Breast epithelium (tissue), 4 donors: ENCODE measurements at places on chromosomes 4 and X. TPM values are rescaled to one million over a fixed set of nuclear protein-coding genes. Genes with fewer than 3 reads are reported as not detected.

DNA sequence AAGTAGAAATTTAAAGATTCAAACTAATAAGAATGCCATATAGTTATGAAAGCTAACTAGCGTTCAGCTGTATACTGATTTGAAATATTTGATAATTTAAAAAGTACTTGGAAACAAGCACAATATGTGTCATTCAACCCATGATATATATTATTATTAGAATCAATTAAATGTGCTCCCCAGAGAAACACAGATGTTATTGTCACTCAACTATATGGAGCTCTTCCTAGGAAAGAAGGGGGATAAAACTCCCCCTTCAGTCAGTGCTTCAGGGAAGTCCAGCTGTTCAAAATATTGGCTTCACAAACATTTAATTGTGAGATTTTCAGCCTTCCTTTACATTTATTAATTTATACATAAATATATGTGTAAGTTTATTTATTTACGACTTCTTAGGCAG lies 135.9 kb downstream of the SLC4A4 start:
- H3K27ac ChIP-seq = no peak overlapping the region
- H3K4me3 ChIP-seq = no peak overlapping the region
- no peaks in the 10 kb centered on the region for H3K36me3 ChIP-seq
- H3K27me3 ChIP-seq = no peaks in the 10 kb centered on the region
- DNase-seq = no peak

Gene SERTM2
- not detected for total RNA-seq

Gene GPR78
- total RNA-seq = 0.33 TPM

Gene RRH
- total RNA-seq = 0.66 TPM

GRCh38 chrX:332496-332860 lies 13.9 kb upstream of the GTPBP6 start:
- no peaks in the 10 kb centered on the region for H3K36me3 ChIP-seq
- no peak overlapping the region for H3K27ac ChIP-seq
- H3K4me1 ChIP-seq = no peaks in the 10 kb centered on the region

Gene CXCL6
- total RNA-seq = 2.9 TPM

Gene RBMXL3
- not detected for total RNA-seq

- no peak for DNase-seq
- no peak overlapping the region for H3K4me3 ChIP-seq
- H3K36me3 ChIP-seq = no peaks in the 10 kb centered on the region
- no peak overlapping the region for H3K27ac ChIP-seq
- no peaks in the 10 kb centered on the region for H3K4me1 ChIP-seq
These were observed 514.3 kb downstream of the PCDH7 start for GRCh38 chr4:31234494-31234893.

- no peaks in the 10 kb centered on the region for H3K36me3 ChIP-seq
- no peak for DNase-seq
- no peak overlapping the region for H3K4me3 ChIP-seq
- H3K27ac ChIP-seq = no peak overlapping the region
These were observed 105.7 kb upstream of the PDLIM3 start for GRCh38 chr4:185640811-185641675.

- no peak for DNase-seq
- H3K4me1 ChIP-seq = no peaks in the 10 kb centered on the region
- no peaks in the 10 kb centered on the region for H3K27me3 ChIP-seq
- H3K27ac ChIP-seq = no peak overlapping the region
These were observed 454.5 kb upstream of the PCDH7 start for GRCh38 chr4:30265716-30266115.

Gene SHROOM4
- 6.9 TPM for total RNA-seq

Gene FAM133A
- total RNA-seq = not detected

GRCh38 chrX:115978068-115978467 lies 192.5 kb upstream of the AGTR2 start:
- no peaks in the 10 kb centered on the region for H3K36me3 ChIP-seq
- H3K27me3 ChIP-seq = no peaks in the 10 kb centered on the region
- no peak for DNase-seq
- H3K27ac ChIP-seq = no peak overlapping the region
- no peaks in the 10 kb centered on the region for H3K4me1 ChIP-seq
- no peak overlapping the region for H3K4me3 ChIP-seq

DNA sequence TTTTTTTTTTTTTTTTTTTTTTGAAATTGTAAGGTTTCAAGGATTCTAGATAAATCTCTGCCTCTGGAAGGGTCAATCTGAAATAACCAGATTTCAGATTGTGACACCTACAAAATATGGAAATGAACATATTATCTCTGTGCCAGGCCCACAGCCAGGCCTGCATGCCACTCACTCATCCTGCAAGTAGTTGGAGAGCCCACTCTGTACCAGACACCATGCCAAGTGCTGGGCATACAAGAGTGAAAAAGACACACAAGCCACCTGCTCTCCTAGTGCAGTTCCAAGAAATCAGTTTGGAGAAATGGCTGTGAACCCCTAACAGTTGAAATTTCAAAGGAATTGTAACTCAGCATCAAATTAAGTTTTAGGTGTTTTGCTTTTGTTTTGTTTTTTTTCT lies 145.9 kb upstream of the NOCT start:
- H3K4me1 ChIP-seq = no peaks in the 10 kb centered on the region
- no peaks in the 10 kb centered on the region for H3K27me3 ChIP-seq

GRCh38 chrX:72038868-72039267 lies 92.8 kb downstream of the RTL5 start:
- H3K27ac ChIP-seq = no peak overlapping the region
- H3K36me3 ChIP-seq = no peaks in the 10 kb centered on the region
- H3K4me1 ChIP-seq = no peaks in the 10 kb centered on the region
- no peak for DNase-seq
- peaks cover 41% of the 10 kb centered on the region for H3K27me3 ChIP-seq
- H3K4me3 ChIP-seq = no peak overlapping the region

DNA sequence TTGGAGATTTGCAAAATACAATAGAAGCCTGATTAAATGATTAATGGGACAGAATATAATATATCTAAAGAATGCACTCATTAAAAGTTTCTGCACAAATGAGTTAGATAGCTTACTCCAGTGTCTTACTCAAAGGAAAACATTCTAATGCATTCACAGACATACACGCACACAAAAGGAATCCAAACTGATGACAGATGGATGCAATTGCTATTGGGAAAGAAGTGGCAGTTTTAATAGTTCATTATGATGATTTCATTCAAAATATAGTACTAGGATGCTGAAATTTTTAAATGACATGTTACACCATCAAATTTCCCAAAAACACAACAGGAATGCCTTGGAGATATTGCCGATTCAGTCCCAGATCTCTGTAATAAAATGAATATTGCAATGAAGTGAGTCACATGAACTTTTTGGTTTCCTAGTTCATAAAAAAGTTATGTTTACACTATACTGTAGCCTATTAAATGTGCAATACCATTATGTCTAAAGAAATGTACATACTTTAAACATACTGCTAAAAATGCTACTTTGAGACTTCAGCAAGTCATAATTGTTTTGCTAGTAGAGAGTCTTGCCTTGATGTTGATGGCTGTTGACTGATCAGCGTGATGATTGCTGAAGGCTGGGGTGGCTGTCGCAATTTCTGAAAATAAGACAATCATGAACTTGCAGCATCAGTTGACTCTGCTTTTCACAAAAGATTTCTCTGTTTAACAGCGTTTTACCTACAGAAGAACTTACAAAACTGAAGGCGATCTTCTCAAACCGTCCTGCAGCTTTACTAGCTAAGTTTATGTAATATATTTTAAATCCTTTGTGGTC lies 45.6 kb downstream of the BBS12 start:
- no peak for DNase-seq
- H3K36me3 ChIP-seq = no peaks in the 10 kb centered on the region
- H3K4me3 ChIP-seq = no peak overlapping the region
- H3K27me3 ChIP-seq = no peaks in the 10 kb centered on the region

DNA sequence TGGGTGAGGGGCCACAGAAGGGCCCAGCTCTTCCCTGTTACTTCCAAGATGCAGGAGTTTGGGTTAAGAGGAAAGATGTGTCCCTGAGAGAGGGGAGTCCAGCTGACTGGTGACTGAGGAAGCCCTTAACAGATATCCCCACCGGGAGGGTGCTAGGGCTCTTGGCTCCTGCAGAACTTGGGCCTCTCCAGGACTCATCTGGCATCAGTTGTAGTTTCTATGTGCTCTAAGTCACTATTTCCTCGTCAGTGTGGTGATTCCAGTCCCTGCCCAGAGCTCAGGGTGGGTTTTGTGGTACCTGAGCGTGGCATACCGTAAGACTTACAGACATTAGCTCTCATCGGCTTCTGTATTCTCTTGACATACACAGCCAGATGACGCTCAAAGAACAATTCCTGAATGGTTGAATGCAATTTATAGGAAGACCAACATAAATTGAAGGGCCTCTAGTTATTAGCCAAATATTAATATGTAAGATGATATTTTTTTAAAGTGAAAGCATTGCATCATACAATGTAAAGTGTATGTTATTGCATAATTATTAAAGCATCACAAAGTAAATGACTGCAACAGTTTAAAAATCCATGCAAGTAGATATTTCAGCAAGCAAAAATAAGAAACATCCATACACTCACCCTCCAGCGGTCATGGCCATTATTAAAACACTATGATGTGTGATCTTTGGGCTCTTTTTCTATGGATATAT lies 195.5 kb downstream of the PTTG2 start:
- peaks cover 4% of the 10 kb centered on the region for H3K4me1 ChIP-seq
- DNase-seq = no peak
- no peaks in the 10 kb centered on the region for H3K27me3 ChIP-seq
- H3K27ac ChIP-seq = peak overlapping the region; percentile 62
- H3K4me3 ChIP-seq = no peak overlapping the region

Gene STBD1
- total RNA-seq = 8.8 TPM

Gene ADH7
- total RNA-seq = not detected

DNA sequence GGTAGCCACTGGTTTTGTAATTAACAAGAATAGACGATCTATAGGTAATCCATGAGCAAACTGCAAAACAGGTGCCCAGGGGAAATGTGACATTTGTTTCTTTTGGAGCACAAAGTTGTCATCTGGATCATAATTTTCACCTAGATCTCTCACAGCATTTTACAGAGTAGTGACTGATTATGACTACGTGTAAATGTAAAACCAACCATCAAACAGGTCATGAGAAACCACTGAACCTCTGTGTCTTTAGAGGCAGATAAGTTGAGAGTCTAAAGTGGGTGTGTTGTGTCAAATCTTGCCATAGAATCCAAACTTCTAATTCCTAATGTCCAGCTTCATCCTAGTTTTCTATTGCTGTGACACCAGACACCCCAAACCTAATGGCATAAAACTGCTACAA lies 648.1 kb downstream of the MID1IP1 start:
- H3K27me3 ChIP-seq = no peaks in the 10 kb centered on the region
- no peak overlapping the region for H3K4me3 ChIP-seq
- H3K27ac ChIP-seq = no peak overlapping the region
- DNase-seq = no peak
- H3K4me1 ChIP-seq = no peaks in the 10 kb centered on the region
- no peaks in the 10 kb centered on the region for H3K36me3 ChIP-seq

- H3K27me3 ChIP-seq = no peaks in the 10 kb centered on the region
- no peaks in the 10 kb centered on the region for H3K4me1 ChIP-seq
- no peak overlapping the region for H3K4me3 ChIP-seq
- DNase-seq = no peak
- no peak overlapping the region for H3K27ac ChIP-seq
- H3K36me3 ChIP-seq = no peaks in the 10 kb centered on the region
These were observed 184.1 kb downstream of the IL1RAPL2 start for GRCh38 chrX:104749951-104750610.

Gene GLRA2
- not detected for total RNA-seq

DNA sequence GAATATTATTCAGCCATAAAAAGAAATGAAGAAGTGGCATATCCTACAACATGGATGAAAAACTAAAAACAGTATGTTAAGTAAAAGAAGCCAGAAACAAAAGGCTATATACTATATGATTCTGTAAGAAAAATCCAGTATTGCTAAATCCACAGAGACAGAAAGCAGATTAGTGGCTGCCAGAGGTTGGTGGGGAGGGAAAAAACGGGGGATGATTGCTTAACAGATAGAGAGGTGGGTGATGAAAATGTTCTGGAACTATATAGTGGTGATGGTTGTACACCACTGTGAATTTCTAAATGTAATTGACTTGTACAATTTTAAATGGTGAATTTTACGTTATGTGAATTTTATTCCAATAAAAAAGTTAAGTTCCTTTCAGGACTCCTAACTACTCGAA lies 157.6 kb upstream of the SH3RF1 start:
- no peak overlapping the region for H3K27ac ChIP-seq
- H3K4me1 ChIP-seq = no peaks in the 10 kb centered on the region
- H3K4me3 ChIP-seq = no peak overlapping the region
- DNase-seq = no peak
- H3K36me3 ChIP-seq = peaks cover 12% of the 10 kb centered on the region

Gene EXOC1L
- total RNA-seq = not detected

DNA sequence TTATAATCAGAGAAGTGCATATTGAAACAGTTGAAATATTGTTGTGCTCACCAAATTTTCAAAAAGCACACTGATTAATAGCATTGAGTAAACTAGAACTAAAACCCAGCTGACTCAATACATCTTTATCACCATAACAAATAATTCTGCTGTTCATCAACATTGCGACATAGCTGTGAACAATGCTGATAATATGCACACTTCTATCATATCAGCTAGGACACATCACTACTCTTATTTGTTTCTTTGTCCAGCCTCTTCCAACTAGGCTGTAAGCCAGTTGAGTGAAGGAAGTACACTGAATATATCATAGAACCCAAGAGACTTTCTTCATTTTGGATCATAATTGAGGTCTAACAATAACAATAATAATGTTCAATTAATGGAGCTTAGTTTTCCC lies 349.7 kb downstream of the IQCM start:
- no peaks in the 10 kb centered on the region for H3K36me3 ChIP-seq
- no peaks in the 10 kb centered on the region for H3K4me1 ChIP-seq
- no peak overlapping the region for H3K4me3 ChIP-seq
- no peak for DNase-seq

- no peak overlapping the region for H3K27ac ChIP-seq
- H3K4me1 ChIP-seq = peaks cover 8% of the 10 kb centered on the region
- DNase-seq = no peak
- H3K36me3 ChIP-seq = no peaks in the 10 kb centered on the region
- no peak overlapping the region for H3K4me3 ChIP-seq
These were observed 39.8 kb downstream of the GALNT7 start for GRCh38 chr4:173208420-173208819.

Gene DKK2
- total RNA-seq = 5.8 TPM

Gene CENPI
- total RNA-seq = 1.4 TPM

DNA sequence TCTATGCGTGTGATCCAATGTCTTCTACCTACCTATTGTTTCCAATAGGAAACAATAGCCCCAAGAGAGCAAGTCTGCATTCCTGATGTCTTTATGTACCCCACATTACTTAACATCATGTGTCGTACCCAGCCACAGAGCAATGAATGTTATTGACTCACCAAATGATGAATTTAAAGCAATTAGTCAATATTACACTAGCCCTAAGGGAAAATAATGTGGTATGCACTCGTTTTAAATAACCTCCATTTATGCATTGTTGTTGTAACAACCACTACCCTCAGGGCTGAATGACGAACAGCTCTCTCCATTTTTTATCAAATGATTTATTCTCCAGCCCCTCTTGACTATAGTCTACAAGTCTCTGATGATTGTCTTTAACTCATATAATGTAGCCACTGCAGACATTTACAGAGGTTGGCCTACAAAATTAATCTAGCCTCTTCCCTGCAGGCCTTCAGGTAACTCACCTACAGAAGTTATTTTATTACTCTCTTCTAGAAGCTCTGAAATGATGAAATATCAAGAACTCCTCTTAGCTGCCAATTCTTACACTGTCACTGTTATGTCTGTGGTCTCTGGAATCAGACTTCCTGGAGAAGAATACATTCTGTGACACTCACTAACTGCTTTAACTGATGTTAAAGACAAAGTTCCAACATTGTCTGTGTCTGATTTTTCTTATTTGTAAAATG lies 601.7 kb upstream of the GRIA3 start:
- H3K4me1 ChIP-seq = no peaks in the 10 kb centered on the region
- peak overlapping the region; percentile 12 for H3K27ac ChIP-seq
- H3K27me3 ChIP-seq = no peaks in the 10 kb centered on the region

Gene ANOS1
- total RNA-seq = 10.6 TPM

Gene SMR3B
- not detected for total RNA-seq
